Hematopoietic multipotent progenitor cell (in vitro differentiated cells): ENCODE measurements at places on chromosomes 1 and 21. TPM values are rescaled to one million over a fixed set of nuclear protein-coding genes. Genes with fewer than 3 reads are reported as not detected.

LCE3D gene
- total RNA-seq = not detected

FAM72C gene
- not detected for total RNA-seq

OTUD7B gene
- 0.54 TPM for total RNA-seq

TADA1 gene
- total RNA-seq = 14.3 TPM

PRKAA2 gene
- total RNA-seq = under 0.01 TPM

PRDM2 gene
- total RNA-seq = 13.5 TPM

KCNQ4 gene
- total RNA-seq = 0.54 TPM

GBP1 gene
- total RNA-seq = 15.9 TPM

FASLG gene
- total RNA-seq = not detected

ELF3 gene
- 1.3 TPM for total RNA-seq

ADAM30 gene
- not detected for total RNA-seq

ANKRD45 gene
- total RNA-seq = under 0.01 TPM

CD5L gene
- not detected for total RNA-seq

RGSL1 gene
- not detected for total RNA-seq

PDC gene
- not detected for total RNA-seq

ADCY10 gene
- under 0.01 TPM for total RNA-seq

FAM43B gene
- total RNA-seq = under 0.01 TPM

GBP5 gene
- total RNA-seq = 26.4 TPM

CNR2 gene
- total RNA-seq = 1.3 TPM

SYT2 gene
- not detected for total RNA-seq

RAB13 gene
- 30.7 TPM for total RNA-seq

GNG4 gene
- total RNA-seq = 1.9 TPM

CSDE1 gene
- 383 TPM for total RNA-seq

TPTE gene
- total RNA-seq = not detected

MFAP2 gene
- total RNA-seq = 8.1 TPM

ZMYM4 gene
- total RNA-seq = 26.7 TPM

CELF3 gene
- total RNA-seq = not detected

PTPRU gene
- 0.27 TPM for total RNA-seq

KRTAP10-5 gene
- not detected for total RNA-seq

C1QC gene
- under 0.01 TPM for total RNA-seq

ROR1 gene
- total RNA-seq = under 0.01 TPM

FNDC10 gene
- total RNA-seq = 3.5 TPM

KRTAP12-2 gene
- total RNA-seq = under 0.01 TPM

CD52 gene
- total RNA-seq = 227 TPM

TSPEAR gene
- total RNA-seq = not detected

USP25 gene
- 15.3 TPM for total RNA-seq

RNU11 gene
- under 0.01 TPM for total RNA-seq

KIF14 gene
- 0.54 TPM for total RNA-seq

GPR3 gene
- 4.3 TPM for total RNA-seq
